ENCODE measurements at places on chromosomes 7 and 10. TPM values are rescaled to one million over a fixed set of nuclear protein-coding genes. Genes with fewer than 3 reads are reported as not detected.
A peak's percentile ranks its signal among the peaks of the same experiment; 100 is the strongest.

Gene DNAH11
- 0.33 TPM for total RNA-seq

Gene PON3
- under 0.01 TPM for total RNA-seq

- DNase-seq: peak; percentile 50
These were observed 322.0 kb downstream of the FRMD4A start for GRCh38 chr10:14008740-14009080.

DNA sequence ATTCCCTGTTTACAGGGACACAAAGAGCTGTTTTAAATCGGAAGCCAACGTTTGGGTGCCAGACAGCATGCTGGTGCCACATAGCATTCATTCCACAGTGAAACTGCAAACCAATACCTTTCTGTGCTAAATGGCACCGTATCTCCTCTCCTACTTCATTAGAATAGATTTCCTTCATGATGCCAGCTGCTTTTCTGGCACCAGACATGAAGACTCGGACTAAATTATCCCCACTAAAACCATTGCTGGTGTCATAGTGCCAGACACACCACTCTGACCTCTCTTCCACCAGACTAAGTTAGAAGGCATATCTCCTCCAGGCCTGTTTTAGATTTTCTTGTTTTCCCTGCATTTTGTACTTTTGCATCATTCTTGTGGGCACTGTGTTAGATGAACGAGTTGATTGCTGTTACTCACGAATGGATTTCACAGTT, 155.1 kb downstream of the ETV1 start:
- DNase-seq: no peak

DNA sequence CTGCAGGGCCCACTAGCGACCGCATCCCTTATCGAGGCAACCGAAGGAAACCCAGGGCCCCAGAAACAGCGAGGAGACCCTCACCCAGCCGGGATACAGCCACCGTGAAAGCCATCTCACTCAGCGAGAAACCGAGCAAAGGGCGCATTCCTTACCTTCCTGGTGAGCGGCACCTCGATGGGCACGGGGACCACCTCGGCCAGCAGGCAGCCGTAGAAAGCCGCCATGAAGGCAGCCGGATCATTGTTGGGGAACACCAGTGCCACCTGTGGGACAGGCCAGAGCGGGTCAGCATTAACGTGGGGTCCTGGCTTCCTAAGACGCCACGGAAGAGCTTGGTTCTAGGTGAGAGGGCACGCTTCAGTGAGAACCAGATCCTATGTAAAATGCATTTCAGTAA, 263.7 kb downstream of the ZMYND11 start:
- no peak for DNase-seq

Data from fibroblast of lung (primary cell).